Mammary epithelial cell (primary cell): ENCODE measurements at places on chromosomes 12 and 14. TPM values are rescaled to one million over a fixed set of nuclear protein-coding genes. Genes with fewer than 3 reads are reported as not detected.

GRCh38 chr14:100788517-100788916 lies 37.4 kb upstream of the MEG3 start:
- no peak for DNase-seq

GRCh38 chr12:32397696-32398095 lies 1.7 kb upstream of the FGD4 start:
- DNase-seq = no peak

CLEC4D gene
- not detected in 2 replicates for total RNA-seq

DNA sequence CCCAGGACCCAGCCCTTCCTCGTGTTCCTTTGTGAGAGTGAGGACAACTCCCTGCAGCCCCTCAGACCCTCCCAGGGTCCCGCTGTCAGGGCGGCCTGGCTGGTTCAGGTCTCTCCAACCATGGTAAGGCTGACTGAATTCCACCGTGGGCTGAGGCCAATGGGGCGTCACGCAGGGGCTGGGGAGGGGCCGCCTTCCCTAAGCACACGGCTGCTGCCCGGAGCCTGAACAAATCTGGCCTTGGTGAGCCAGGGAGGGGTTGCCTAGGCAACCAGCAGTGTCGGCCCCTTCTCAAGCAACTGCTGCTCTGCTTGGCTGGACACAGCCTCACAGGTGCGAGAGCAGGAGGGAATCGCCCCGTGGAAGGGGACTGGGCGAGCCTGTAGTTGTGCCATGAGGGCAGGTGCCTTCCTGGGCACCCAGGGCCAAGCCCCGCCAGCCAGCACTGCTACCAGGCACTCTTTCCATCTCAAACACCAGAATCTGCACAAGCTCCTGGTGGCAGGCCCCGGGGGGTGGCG lies 37.0 kb upstream of the GALNT9 start:
- DNase-seq = no peak

ENDOU gene
- total RNA-seq = not detected

DNA sequence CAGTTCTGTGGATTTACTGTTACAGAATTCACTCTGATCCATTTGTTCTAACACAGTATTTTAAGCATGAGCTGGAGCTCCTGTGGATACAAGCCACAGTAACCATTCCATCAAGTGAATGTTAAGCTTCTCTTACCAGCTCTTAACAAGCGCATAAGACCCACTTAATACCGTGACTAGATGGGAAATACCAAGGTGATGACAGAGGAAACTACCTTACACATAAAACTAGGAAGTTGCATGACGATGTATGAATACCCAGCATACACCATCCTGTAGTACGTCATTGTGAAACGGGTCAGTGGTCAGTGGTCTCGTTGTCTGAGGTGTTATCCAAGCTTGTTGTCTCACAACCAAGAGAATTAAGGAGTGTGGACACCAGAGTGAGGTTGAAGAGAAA lies 2.0 kb upstream of the GALC start:
- DNase-seq = no peak

- no peak for DNase-seq
Observed at GRCh38 chr12:17372508-17372907, 717.5 kb downstream of the RERGL start.

DNA sequence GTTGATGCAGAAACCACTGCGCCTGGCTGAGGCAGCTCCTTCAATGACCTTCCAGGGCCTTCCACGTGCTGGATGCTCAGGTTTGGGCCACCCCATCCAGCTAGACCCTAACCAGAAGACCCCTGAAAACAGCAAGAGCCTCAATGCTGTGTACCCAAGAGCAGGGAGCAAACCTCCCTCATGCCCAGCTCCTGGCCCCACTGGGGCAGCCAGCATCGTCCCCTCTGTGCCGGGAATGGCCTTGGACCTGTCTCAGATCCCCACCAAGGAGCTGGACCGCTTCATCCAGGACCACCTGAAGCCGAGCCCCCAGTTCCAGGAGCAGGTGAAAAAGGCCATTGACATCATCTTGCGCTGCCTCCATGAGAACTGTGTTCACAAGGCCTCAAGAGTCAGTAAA lies 10.5 kb downstream of the OAS3 start:
- DNase-seq = no peak

GRCh38 chr14:73234586-73235394 lies 2.5 kb upstream of the PAPLN start:
- no peak for DNase-seq

DNA sequence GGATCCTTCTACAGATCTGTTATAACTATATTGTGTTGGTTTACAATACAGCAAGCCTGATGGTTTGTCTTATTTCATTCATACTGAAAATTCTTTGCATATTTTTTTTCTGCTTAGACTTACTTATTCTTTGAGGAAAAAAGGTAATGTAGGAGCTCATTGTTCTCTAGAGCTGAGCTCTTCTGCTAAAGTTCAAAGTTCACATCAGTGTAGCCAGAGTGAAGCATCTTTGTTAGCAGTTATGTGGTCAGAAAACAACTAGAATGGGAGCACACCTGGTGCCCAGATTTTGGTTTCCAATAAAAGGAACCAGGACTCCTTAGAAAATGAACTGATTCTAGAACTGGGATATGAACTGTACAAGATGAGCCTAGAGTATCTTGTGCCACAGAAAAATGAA lies 10.3 kb downstream of the GPX2 start:
- DNase-seq = no peak

GRCh38 chr12:77924703-77925102 lies 94.0 kb downstream of the NAV3 start:
- DNase-seq = no peak

- DNase-seq = no peak
Observed at GRCh38 chr12:48969160-48969771, 2.3 kb downstream of the WNT10B start.

DNA sequence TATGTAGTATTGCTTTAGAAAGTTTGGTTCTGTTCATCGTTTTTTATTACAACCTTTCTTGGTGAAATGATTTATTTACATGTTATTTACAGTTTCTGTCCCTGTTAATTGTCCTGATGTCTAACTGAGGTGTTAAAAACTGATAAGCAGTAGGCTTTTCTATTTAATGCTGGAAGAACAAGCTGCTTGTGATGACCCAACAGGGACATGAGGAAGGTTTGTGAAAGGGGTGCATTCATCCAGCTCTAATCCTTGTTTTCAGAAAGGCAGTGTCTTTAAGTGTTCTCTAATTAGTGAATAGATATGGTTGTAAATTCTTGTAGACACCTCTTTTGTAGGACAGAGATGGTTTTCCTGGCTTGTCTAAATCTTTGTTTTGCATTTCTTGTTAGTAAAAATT lies 191.4 kb downstream of the FOXA1 start:
- DNase-seq = no peak

NANOG gene
- total RNA-seq = 0.24 TPM in 1 of 2 replicates, not detected in the other

GRCh38 chr12:40261937-40262336 lies 37.1 kb downstream of the LRRK2 start:
- no peak for DNase-seq

DNA sequence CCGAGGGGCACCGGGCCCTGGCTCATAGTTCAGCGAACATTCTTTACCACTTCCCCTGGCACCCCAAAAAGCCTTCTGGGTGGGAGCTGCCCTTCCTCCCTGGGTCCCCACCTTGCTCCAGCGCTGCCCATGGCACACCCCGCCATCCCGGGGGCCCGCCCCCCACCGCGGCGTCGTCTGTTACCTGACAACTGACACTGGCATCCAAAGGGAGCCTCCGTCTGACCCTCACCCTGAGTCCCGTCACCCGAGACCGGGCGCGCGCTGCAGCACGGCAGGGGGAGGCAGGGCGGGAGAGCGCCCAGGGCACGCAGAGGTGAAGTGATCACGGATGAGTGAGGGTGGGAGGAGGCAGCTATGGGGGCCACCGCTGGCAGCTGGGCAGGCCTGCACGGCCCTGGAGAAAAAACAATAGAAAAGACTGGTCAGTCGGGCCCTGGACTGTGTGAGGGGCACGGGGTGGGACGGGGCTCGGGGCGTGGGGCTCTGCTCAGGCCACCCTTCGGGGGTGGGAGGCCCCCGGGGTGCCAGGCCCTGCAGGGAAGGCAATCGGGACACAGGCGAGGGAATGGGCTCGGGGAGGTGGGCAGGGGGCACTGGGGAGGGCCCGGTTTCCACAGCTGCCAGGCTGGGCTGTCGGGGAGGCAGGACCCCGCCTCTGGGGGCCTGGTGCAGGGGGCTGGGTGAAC lies 40.7 kb downstream of the BCL11B start:
- DNase-seq = no peak

RNASE7 gene
- total RNA-seq = 33.3 TPM

- DNase-seq = peak; percentile 85
Observed at GRCh38 chr14:24613241-24613640, 3.8 kb upstream of the GZMH start.

GRCh38 chr12:68162374-68162773 lies 2.8 kb upstream of the IFNG start:
- peak; percentile 23 for DNase-seq

NPAS3 gene
- 0.33 TPM for total RNA-seq

- DNase-seq = no peak
Observed at GRCh38 chr12:76080729-76081415, 3.6 kb downstream of the NAP1L1 start.

GRCh38 chr12:87430444-87430843 lies 598.8 kb downstream of the C12orf50 start:
- no peak for DNase-seq

DNA sequence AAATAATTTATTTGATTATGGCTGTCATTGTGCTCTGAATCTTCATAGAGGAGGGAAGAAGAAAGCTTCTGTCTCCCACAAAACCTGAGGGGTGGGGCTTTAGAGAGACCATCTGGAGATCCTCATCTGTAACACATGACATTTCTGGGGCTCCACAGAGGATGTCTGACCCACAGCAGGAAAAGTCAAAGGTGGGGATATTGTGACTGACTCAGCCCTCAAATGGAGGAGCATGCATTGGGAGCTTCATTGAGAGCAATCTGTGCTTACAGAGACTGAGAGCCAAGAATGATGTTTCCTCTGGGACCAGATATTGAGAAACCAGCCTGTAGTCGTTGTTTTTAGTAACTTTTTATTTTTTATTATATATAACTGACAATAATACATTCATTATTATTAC lies 158.7 kb downstream of the SYT1 start:
- no peak for DNase-seq

DNA sequence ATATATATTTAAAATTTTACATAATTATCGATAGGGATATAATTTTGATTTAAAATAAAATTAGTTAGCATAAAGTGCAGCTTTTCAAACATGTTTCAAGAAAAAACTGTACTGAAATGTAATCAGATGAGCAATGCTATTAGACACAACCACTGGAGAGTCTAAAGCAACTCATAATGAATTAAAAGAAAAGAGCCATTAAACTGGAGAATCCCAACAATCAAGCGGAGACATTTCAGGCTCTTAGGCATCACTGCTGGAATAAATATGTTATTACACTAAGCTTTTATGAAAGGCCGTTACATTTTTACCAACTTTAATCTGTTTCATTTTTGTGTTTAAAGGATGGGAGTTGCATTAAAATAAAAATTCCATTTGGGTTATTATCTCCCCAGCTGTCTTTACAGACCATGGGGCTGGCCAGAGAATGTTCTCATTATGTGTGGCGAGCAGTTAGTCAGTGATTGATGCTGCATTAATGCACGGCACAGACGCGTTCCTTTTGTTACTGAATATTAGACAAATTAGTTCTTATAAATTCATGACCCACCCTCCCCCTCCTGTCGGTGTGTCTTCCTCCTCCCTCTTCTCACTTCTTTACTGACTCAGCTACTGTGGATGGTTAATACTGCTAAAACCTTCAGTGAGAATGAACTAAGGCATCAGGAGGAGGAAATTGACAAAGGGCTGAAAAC lies 156.8 kb downstream of the PDZRN4 start:
- DNase-seq = no peak

- no peak for DNase-seq
Observed at GRCh38 chr14:104781271-104782077, 14.1 kb downstream of the AKT1 start.

- no peak for DNase-seq
Observed at GRCh38 chr14:71358209-71358931, 451.1 kb downstream of the PCNX1 start.

DNA sequence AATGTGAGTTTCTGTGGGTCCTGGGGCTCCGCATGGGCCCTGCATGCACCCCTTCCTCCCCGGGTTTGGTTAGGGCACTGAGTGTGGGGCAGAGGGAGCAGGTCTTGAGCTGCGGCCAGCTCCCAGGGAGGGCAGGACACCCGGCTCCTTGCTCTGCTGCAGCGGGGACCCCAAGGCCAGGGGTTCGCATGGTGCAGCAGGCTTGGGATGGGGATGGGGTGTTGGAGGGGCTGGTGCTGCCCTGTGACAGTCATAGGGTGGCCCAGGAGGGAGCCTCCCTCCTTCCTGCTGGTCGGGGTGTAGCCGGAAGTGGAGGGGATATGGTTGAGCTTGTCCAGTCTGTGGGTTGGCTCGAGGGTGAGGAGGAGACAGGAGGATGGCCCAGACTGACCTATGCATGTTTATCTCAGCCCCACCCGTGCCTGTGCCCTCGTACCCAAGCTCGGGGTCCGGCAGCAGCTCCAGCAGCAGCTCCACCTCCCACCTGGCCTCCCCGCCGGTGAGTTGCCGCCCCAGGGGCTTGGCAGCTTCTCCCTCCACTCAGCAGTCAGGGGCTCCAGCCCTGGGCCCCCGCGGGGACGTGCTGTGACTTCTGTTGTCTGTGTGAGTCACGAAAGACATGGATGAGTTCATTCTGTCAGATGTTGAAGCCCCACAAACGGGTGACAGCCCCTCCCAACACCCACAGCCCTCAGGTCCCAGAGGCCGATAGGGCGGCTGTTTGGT lies 16.0 kb downstream of the ULK1 start:
- DNase-seq = no peak

GRCh38 chr12:44184499-44185206 lies 348.8 kb downstream of the TMEM117 start:
- no peak for DNase-seq

DNA sequence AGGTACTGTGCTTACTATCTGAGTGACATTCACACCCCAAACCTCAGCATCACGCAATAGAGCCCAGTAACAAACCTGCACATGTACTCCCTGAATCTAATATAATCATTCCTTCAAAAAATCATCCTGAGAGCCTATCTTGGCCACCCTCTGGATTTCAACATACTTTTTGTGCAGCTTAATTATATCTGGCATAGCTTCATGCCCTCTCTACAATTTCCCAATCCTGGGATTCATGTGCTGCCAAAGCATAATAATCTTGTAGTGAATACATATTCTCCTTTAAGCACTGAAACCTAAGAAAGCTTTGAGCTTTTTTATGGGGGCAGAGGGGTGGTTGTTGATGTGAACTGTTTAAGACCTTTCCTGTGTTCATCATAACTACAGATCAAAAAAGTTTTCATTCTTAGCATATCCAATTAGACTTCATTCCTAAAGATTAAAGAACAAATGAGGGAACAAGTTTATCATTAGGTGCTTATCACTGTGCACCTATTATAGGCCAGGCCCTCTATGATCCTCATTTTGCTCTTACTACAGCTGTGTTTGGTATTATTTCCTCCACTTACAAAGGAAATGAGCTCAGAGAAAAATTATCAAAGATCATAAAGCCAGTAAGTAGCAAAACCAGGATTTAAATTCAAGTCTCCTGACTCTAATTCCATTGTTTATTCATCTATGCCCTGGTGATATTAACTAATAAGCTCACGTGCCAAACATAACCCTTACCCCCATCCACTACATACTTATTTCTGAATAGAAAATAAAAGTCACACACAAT lies 51.2 kb downstream of the SINHCAF start:
- DNase-seq = no peak
